ENCODE measurements at places on chromosomes 7 and 10.

- no peak for DNase-seq
Measured at GRCh38 chr7:107957436-107957835, 45.5 kb downstream of the LAMB1 start.

DNA sequence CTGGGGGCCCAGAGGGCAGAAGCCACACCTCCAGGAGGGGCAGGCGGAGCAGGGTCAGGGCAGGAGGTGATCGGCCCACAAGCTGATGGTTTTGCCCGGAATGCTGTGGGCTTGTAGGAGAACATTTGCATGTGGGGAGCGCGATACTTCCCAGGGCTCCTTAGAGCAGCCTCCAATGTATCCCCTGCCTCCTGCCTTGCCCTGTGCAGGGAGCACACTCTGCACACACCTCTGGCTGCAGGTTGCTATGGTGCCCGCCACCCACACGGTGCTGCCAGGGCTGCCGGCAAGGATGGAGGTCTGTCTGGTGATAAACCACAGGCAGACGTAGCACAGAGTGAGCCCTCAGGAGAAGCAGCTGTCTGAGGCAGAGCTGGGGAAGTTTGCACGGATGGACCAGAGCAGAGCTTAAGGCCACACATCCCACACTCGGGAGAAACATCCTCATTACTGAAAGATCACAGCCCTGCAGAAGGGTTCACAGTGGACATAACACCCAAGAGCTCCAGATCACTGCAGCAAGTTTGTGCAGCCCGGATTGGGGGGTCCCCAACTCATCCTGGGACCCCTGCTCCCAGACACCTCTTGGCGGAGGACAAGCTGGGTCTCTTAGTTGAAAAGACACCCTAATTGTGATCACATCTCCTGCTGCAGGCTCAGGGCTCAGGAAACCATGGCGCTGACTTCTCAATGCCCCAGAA lies 41.8 kb downstream of the VIPR2 start:
- no peak for DNase-seq

DNA sequence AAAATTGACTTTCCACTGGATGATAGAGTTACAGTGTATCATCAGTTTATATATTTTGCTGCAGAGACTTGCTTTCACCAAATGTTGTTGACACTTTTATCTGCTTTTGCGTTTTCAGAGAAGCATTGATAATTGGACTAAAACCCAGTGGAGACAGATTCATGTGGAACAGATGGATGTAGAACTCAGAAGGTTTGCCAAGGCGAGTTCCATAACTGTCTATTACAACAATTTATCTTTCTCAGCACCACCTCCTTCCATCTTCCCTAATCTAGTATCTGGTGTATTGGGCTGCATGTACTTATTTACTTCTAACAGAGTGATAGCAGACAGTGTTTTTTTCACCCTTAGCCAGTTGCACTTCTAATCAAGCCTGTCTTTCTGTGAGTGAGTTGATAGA lies 73.3 kb downstream of the DNAH11 start:
- DNase-seq: no peak

- no peak for DNase-seq
Measured at GRCh38 chr10:28366994-28367393, 64.1 kb upstream of the MPP7 start.

GRCh38 chr10:16960551-16960950 lies 143.3 kb upstream of the RSU1 start:
- no peak for DNase-seq

- no peak for DNase-seq
Measured at GRCh38 chr7:148433521-148434180, 156.9 kb upstream of the C7orf33 start.

- no peak for DNase-seq
Measured at GRCh38 chr7:6153646-6154541, 118.5 kb downstream of the CYTH3 start.

DNA sequence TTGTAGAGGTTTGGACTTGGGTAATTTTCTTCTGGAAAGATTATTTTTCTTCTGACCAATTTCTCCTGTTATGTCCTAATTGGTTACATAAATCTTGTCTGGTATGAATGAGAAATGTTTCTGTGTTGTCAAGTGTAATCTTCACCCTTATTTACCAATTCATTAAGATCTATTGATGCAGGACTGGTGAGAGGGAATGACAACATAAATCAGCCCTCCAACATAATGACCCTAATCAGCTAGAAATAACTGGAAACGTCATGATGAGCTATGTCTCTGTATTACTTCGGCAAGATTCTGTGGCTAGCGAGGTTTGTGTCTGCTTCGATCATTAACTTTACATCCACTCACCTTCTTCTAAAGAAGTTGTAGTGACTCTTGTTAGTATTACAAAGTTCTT lies 3.5 kb downstream of the FOXP2 start:
- DNase-seq: no peak

GRCh38 chr10:72424561-72424960 lies 69.8 kb upstream of the DNAJB12 start:
- DNase-seq: no peak

- DNase-seq: no peak
Measured at GRCh38 chr10:125514206-125515162, 168.5 kb downstream of the TEX36 start.

GRCh38 chr7:129386506-129386905 lies 47.7 kb upstream of the STRIP2 start:
- DNase-seq: no peak

GRCh38 chr10:114403541-114404161 lies 651 bp downstream of the AFAP1L2 start:
- no peak for DNase-seq

- no peak for DNase-seq
Measured at GRCh38 chr10:77328272-77328816, 309.3 kb downstream of the KCNMA1 start.

DNA sequence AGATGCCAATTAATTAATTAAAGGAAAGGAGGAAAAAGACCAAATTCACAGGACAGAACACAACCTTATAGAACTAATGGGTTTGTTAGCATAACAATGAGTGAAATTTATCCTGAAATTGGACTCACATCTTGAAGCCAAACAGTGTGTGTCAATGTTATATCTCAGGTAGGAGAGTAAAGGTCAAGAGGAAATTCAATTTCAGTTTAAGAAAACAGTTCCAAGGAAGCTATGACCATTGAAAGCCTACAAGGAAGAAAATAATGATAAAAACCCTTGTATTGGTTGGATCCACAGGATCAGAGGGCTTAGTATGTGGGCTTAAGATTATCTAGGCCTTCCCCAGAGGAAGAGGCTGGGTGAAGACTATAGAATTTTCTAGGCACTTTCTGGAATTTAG lies 198.9 kb upstream of the AOAH start:
- DNase-seq: no peak

DNA sequence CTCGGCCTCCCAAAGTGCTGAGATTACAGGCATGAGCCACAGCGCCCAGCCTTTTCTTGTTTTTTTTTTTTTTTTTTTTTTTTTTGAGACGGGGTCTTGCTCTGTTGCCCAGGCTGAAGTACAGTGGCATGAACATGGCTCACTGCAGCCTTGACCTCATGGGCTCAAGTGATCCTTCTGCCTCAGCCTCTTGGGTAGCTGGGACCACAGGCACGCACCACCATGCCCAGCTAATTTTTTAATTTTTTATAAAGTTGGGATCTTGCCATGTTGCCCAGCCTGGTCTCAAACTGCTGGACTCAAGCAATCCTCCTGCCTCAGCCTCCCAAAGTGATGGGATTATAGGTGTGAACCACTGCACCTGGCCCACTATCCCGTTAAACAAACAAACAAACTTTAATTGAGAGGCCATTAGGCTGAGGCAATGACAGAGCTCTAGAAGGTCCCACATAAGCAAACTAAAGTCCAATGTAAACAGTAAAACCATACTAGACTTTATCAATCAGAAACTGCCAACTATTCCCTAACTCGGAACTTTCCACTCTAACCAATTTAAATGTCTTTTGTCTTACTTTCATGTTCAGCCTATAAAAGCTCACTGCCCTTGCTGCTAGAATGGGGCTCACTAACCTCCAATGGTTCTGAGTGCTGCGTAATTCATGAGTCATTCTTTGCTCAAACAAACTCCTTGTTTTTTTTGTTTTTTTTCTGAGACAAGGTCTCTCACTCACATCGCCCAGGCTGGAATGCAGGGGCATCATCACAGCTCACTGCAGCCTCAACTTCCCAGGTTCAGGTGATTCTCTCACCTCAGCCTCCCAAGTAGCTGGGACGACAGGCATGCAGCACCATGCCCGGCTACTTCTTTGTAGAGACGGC lies 1.9 kb downstream of the DHX32 start:
- DNase-seq: peak; percentile 42

GRCh38 chr7:43639858-43640491 lies 57.1 kb downstream of the STK17A start:
- DNase-seq: no peak

DNA sequence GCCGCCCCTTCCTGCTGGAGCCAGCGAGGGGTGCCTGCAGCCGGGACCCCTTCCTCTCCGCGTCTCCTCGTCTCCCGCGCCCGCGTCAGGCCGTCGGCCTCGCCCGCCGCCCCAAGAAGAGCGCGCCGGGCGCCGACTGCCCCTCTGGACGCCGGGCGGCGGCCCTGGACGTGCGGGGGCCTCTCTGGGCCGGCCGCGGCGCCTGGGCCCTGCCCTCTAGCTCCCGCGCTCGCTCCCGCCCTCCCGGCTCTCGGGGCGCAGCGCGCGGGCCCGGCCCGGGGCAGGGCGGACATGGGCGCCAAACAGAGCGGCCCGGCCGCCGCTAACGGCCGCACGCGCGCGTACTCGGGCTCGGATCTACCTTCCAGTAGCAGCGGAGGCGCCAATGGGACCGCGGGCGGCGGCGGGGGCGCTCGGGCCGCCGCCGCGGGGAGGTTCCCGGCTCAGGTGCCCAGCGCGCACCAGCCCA lies 704 bp downstream of the ZNRF2 start:
- DNase-seq: no peak

- DNase-seq: no peak
Measured at GRCh38 chr7:154591544-154591943, 411.4 kb downstream of the PAXIP1 start.

GRCh38 chr10:19290770-19291169 lies 242.2 kb downstream of the MALRD1 start:
- DNase-seq: no peak

- no peak for DNase-seq
Measured at GRCh38 chr10:135601-136464, 578 bp downstream of the ZMYND11 start.

GRCh38 chr7:83870515-83870914 lies 221.6 kb upstream of the SEMA3E start:
- DNase-seq: no peak

DNA sequence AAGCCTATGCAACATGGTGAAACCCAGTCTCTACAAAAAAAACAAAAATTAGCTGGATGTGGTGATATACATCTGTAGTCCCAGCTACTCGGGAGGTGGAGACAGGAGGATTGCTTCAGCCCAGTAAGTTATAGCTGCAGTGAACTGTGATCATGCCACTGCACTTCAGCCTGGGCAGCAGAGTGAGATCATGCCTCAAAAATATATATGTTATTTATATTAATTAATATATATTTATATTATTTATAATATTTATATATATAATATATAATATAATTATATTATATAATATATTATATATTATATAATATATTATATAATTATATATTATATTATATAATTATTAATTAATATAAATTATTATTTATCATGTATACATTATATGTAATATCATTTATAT lies 1158.4 kb upstream of the AUTS2 start:
- DNase-seq: no peak

- no peak for DNase-seq
Measured at GRCh38 chr7:79598351-79598750, 144.9 kb upstream of the MAGI2 start.

GRCh38 chr7:78130446-78131215 lies 332.1 kb downstream of the PHTF2 start:
- DNase-seq: no peak

DNA sequence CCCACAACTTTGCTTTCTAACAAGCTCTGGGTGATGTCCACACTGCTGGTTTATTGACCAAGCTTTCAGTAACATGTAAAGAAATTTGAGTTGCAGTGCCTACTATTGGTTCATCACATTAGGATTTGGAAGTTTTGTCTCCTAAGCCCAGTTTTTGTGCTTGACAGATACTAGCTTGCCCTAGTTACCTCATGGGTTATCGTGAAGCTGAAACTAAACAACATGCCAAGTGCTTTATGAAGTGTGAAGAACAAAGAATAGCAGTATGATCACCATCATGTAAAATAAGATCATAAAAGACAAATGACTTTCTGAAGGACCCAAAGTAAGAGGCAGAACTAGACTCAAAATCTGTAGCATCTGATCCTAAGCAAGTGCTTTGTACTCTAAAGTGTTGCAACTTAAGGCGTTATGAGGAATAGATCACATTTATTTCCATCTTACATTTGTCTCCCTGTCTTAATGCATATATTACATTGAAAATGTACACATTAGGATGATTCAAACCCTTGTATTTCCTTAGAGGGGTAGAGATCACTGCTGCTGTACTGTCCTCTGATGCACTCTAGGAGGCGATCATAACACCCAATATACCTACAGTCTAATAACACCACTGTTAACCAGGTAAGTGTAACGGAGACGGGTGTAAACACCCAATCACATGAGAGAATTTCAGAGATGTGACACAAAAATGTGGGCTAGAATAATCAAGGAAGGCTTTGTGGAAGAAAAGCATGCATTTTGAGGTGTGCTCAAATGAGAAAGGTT lies 71.3 kb downstream of the NRCAM start:
- no peak for DNase-seq

DNA sequence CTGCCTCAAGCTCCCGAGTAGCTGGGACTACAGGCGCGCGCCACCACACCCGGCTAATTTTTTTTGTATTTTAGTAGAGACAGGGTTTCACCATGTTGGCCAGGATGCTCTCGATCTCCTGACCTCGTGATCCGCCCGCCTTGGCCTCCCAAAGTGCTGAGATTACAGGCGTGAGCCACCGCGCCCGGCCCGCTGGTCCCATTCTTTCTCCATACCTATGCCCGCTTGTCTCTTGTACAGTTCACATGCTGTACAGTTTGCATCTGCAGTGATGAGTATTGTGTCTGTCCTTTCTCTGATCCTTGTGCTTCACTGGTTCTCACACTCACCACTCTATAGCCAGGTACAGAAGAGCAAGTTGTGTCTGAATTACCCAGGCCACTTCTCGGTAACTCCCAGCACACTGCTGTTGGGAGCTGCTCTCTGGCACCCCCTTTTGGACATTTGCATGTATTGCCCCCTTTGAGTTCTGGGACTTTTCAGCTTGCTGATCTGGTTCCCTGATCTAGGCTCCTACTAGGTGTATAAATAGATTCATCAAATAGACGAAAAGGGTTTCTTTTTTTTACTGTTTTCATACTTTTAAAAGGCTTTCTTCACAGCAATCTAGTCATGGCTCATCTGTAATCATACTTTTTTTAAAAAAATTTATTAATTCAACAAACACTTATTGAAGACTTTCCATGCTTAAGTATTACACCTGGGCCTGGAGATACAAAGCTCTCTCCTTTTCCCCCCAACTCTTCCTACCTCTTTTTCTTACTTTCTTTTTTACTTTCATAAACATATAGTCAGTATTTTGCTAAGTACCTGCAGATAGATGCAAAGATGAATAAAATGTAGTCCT lies 53.5 kb downstream of the AOAH start:
- no peak for DNase-seq

- no peak for DNase-seq
Measured at GRCh38 chr10:124429576-124429975, 10.9 kb upstream of the OAT start.

GRCh38 chr10:26454891-26455290 lies 16.8 kb downstream of the APBB1IP start:
- DNase-seq: no peak

GRCh38 chr10:27242951-27243551 lies 2.5 kb upstream of the ACBD5 start:
- DNase-seq: no peak

All from HS-27A (cell line).